ENCODE measurements at places on chromosomes 4 and X.

- no peak for DNase-seq
Observed at GRCh38 chr4:159169404-159170302, 66.8 kb downstream of the RAPGEF2 start.

DNA sequence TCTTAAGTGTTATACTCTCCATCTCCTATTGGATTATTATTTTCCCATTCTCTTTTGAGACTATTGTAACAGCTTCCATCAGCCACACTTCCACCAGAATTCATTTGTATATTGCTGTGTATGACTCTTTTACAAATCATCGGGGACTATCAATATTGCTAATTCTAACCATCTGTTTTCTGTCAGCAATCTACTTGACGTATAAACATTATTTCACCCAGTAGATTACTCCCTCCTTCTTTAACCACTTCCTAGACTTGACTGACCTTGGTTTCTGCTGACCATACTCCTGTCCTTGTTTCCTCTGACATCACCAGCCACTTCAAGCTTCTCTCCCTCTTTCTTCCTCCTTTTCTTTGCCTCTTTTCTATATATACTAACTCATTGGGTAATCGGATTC is 402.9 kb downstream of the PCDH18 start:
- DNase-seq = no peak

DNA sequence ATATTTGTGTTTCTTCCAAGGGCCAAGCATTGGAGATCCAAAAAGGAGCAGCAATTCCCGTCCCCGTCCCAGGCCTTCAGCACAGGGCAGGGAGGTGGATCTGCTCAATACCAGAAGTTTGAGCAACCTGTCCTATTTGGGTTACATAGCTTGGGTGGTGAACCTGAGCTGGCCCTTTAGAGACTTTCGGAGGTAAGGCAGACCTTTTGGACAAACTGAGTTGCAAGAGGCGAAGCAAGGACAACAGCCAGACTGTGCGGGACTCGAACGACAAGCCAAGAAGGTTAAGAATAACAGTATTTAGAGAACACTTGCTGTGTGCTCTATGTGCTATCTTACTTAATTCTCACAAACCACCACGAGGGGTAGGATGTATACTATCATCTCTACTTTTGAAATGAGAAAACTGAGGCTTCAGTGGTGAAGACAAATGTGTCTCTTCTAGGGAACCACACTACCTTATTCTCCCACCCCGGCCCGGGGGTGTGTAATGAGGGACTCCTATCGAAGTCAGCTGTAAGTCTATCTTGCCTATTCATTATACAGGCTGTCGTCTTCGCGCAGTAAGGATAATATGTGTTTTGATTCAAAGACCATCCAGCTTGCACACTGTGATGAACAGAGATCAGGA is 1.3 kb downstream of the NOP14 start:
- peak; percentile 48 for DNase-seq

- no peak for DNase-seq
Observed at GRCh38 chr4:153773236-153773690, 13.4 kb upstream of the RNF175 start.

- DNase-seq = peak; percentile 52
Observed at GRCh38 chrX:45191820-45192409, 8.8 kb downstream of the DIPK2B start.

DNA sequence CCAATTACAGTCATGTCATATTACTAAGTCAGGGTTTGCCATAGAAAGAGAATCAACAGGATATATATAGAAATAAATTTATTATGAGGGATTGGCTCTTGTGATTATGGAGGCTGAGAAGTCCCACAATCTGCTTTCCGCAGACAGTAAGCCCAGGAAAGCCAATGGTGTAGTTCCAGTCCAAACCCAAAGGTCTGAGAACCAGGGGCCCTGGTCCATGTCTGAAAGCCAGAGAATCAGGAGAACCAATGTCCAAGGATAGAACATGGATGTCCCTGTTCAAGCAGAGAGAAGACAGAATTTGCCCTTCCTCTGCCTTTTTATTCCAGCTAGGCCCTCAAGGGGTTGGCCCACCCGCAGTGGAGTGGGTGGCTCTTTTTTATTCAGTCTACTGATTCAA is 25.6 kb downstream of the FABP2 start:
- DNase-seq = no peak

GRCh38 chr4:128341634-128342033 is 54.0 kb upstream of the PGRMC2 start:
- peak; percentile 5 for DNase-seq

- DNase-seq = no peak
Observed at GRCh38 chrX:110401135-110401534, 42.5 kb downstream of the RTL9 start.

GRCh38 chr4:152979731-152980330 is 43.7 kb downstream of the FHDC1 start:
- no peak for DNase-seq

- no peak for DNase-seq
Observed at GRCh38 chrX:153875391-153876111, 10.4 kb downstream of the L1CAM start.

DNA sequence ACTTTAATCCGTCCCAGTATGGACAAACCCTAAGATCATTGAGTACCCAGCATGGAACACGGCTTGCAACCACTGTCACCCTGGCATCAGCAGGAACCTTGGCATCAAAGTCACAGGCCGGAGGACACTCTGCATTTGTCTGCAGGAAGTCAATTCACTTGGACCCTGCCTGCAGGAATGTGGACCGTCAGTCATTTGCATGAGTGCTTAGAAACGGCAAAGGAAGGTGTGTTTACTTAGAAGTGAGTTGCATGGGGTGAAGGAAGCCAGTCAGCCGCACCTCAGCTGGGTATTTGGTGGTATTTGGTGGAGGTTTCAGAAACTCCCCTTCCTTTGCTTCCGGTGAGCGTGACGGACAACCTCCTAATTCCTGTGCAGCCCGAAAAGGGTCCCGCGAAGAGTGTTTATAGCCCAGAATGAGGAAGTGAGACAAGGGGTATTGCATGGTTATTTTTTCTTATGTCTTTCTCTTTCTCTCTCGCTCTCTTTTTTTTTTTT is 15.5 kb downstream of the P2RY8 start:
- DNase-seq = no peak

- DNase-seq = peak; percentile 63
Observed at GRCh38 chr4:101103381-101104142, 243.8 kb downstream of the PPP3CA start.

- no peak for DNase-seq
Observed at GRCh38 chr4:148025981-148026380, 294.1 kb downstream of the ARHGAP10 start.

DNA sequence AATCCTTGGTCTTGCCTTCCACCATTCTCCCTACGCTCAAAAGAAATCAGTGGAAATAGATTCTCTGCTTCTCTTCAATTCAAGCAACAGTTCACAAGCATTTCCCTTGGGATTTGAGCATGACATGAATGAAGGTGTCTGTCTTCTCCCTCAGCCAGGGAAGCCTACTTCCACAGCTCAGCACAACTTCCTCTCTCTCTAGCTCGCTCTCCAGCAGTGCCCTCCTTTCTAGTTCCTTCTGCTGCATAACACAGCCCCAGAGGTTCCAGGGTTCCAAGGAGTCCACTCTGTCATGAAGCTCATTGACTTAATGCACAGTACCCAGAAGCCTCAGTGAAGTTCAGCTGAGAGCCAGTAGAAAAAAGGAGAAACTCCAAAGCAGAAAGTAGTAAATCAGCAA is 81.3 kb downstream of the PLS3 start:
- peak; percentile 4 for DNase-seq

DNA sequence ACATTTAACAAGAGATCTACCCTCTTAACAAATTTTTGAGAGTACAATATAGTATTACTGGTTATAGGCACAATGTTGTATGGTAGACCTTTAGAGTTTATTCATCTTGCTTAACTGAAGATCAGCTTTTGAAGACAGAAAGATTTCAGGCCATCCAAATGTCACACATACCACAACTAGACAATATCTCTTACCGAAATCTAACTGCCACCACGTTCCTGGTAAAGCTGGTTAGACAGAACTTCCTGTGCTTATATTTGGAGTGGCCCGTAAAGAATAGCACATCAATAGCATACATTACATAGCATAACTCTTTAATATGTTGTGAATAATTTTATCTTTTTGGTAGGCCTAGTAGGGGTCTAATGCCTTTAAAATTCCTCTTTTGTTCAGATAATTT is 29.8 kb upstream of the ARHGEF6 start:
- no peak for DNase-seq

- DNase-seq = no peak
Observed at GRCh38 chrX:370244-370962, 16.3 kb downstream of the PPP2R3B start.

DNA sequence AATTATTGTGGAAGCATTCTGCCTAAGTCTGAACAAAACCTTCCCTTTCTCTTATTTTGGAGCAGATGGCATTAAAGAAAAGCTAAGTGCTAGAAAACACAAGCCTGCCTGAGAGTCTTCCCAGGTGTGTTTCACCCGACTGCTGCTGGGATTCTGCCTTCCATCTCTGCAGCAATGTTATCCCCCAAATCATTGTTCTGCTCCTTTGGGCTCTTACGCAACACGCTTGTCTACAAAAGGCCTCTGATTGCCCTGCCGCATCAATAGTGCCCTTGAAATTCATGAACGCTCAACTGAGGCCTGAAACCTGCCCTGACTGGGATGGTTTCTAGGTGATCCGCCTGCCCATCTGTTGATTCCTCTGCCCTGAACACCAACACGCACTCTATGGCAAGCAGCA is 80.3 kb downstream of the SEL1L3 start:
- no peak for DNase-seq

DNA sequence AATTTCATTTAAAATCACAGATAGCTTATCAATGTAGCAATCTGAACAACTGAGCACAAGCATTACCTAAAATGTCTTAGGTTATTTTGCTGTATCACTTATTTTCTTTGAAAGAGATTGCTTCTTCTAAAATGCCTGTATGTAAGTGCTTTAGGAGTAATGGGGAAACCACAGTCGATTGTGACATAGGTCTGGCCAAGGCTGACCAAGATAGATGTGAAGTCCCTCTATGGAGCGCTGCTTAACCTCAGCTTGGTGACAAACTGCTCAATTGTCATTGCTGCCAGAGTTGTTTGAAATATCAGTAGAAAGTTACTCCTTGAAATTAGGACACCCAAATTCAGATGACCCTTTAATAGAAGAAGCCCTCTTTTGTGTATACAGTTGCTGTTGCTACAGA is 401.9 kb upstream of the NDST4 start:
- DNase-seq = no peak

GRCh38 chr4:128268970-128269369 is 18.6 kb downstream of the PGRMC2 start:
- no peak for DNase-seq

DNA sequence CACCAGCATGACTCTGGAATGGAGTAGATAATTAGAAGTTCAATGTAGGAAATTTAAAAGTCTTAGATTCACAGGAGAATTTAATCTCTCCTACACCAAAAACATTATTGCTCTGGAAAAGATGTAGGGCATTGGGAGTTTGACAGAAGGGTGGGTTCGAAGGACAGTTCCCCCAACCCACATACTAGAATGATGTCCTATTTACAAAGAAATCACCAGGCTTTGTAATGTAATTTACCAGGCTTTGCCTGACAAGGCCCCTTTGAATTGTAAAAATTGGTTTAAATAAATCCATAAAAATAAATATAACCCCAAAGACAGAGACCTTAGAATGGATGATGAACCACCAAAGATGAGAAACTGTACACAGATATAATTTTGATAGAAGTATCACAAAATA is 399.2 kb upstream of the GRID2 start:
- DNase-seq = no peak

DNA sequence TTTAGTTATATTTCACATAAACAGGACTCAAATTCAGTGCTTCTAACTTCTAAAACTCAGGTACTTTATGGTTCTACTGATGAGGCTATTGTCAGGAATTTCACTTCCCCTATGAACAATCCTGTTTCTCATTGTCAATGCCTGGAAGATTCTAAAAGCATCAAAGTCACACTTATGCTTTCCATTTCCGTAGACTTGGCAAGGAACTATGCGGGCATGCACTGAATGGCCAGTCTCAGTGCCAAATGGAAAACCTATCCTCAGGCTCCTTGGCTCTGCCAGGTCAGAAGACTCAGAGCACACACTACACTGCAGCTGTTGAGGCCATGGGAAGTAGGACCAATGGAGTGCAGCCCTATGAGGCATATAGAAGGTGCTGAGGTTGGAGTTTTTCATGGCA is 97.0 kb upstream of the PTPN13 start:
- DNase-seq = no peak

DNA sequence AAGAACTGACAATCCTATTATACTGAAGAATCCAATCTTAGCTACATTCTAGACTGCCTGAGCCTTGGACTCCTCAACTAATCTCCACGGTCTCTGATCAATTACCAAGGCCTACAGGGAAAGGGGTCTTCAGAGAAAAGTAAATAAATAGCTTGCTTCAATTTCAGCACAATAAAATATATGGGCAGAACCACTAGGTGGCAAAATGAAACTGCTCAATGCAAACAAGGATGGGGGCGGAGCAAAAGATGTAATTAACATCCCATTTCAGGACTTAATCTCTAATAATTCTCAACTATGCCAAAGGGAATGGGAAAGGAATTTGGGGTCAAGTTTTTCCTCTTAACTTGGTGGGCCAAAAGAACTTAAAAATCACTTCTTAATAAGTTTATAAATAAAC is 78.4 kb upstream of the MAP3K15 start:
- peak; percentile 10 for DNase-seq

GRCh38 chrX:116384406-116384954 is 51.9 kb upstream of the SLC6A14 start:
- no peak for DNase-seq

- no peak for DNase-seq
Observed at GRCh38 chrX:31679861-31680260, 608.0 kb upstream of the FTHL17 start.

GRCh38 chr4:100736641-100737451 is 219.0 kb upstream of the EMCN start:
- DNase-seq = peak; percentile 81

- DNase-seq = no peak
Observed at GRCh38 chr4:7827566-7827965, 112.1 kb downstream of the AFAP1 start.

- DNase-seq = peak; percentile 24
Observed at GRCh38 chrX:148499638-148500422, 587 bp upstream of the AFF2 start.

- no peak for DNase-seq
Observed at GRCh38 chr4:42464550-42465094, 67.3 kb downstream of the SHISA3 start.

DNA sequence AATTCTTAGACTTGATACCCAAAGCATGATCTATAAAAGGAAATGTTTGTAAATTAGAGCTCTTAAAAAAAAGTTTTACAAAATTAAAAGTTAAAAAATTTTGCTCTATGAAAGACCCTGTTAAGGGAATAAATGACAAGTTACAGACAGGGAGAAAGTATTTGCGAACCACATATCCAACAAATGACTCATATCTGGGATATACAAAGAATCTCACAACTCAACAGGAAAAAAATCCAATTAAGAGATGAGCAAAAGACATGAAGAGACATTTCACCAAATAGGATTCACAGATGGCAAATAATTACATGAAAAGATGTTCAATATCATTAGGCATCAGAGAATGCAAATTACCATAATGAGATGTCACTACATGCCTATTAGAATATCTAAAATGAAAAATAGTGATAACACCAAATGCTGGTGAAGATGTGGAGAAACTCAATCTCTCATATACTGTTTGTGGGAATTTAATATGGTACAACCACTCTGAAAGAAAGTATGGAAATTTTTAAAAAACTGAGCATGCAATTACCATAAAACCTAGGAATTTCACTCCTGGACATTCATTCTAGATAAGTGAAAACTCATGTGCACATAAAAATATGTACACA is 100.8 kb upstream of the EOLA2 start:
- DNase-seq = no peak

All from cerebellar cortex (tissue), 1 donor.